ENCODE measurements at places on chromosomes 2 and 18.
A peak's percentile ranks its signal among the peaks of the same experiment; 100 is the strongest.

- no peak for DNase-seq
Measured at GRCh38 chr2:231820786-231821303, 34.6 kb downstream of the COPS7B start.

- no peak for DNase-seq
Measured at GRCh38 chr2:190069936-190070696, 7.6 kb upstream of the MSTN start.

GRCh38 chr2:69298862-69299261 is 88.2 kb downstream of the GFPT1 start:
- DNase-seq, result no peak

DNA sequence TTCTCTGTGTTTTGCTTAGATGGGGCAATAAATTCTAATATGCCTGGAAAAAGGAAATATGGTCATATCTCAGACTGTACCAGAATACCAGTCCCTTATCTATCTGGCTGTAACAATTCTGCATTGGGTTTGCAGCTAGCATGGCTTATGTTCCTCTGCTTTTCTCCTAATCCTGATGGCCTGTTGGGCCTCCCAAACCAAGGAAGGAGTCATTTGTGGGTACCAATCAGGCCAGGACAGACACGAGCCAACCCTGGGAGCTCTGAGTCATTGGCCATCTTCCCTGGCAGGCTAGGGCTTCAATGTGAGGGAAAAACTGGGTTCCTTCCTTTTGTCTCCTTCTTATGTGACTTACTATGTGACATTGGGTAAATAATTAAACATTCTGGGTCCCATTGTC is 12.0 kb downstream of the SMARCAL1 start:
- DNase-seq, result no peak

DNA sequence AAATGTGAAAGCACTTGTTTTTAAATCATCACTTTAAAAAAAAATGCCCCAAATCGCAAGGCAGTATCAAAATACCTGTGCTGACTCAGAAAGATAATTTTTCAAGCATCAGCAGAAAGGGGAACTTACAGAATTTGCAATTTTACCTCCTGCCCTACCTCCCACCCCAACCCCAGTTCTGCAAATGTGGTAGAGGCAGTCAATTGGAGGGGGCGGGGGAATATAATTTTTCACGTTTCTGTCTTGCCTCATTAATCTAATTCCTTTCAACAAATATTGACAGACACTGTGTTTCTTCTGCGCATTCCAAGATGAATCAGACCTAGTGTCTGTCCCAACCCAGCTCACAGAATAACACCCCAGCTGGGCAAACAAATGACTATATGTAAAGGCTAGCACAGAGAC is 76.8 kb downstream of the ALPK2 start:
- peak; percentile 13 for DNase-seq

DNA sequence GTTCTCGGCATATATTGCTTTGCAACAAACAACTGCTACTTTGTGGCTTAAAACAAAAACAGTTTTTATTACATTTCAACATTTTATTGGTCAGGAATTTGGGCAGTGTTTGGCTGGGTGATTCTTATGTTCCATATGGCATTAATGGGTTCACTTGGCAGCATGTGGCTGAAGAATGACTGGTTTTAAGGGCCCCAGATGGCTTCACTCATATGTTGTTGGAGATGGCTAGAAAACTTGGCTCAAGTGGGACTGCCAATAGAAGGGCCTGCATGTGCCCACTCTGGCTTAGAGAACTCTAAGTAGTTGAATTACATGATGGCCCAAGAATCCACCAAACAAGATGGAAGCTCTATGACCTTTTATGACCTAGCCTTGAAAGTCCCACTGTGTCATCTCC is 86.1 kb downstream of the FASTKD2 start:
- no peak for DNase-seq

GRCh38 chr2:110116033-110116710 is 550 bp upstream of the MALL start:
- DNase-seq, result no peak

- DNase-seq, result no peak
Measured at GRCh38 chr2:13779996-13780395, 852.5 kb upstream of the LRATD1 start.

DNA sequence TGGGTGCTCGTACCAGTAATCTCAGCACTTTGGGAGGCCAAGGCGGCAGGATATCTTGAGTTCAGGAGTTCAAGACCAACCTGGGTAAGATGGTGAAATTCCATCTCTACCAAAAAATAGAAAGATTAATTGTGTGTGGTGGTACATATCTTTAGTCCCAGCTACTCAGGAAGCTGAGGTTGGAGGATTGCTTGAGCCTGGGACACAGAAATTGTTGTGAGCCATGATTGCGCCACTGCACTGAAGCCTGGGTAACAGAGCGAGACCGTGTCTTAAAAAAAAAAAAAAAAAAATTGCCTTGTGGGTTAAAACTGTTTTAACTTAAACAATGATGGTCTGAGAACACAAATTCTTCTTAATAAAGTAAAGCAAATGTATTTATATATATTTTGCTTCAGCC is 49.6 kb downstream of the ATP9B start:
- no peak for DNase-seq

DNA sequence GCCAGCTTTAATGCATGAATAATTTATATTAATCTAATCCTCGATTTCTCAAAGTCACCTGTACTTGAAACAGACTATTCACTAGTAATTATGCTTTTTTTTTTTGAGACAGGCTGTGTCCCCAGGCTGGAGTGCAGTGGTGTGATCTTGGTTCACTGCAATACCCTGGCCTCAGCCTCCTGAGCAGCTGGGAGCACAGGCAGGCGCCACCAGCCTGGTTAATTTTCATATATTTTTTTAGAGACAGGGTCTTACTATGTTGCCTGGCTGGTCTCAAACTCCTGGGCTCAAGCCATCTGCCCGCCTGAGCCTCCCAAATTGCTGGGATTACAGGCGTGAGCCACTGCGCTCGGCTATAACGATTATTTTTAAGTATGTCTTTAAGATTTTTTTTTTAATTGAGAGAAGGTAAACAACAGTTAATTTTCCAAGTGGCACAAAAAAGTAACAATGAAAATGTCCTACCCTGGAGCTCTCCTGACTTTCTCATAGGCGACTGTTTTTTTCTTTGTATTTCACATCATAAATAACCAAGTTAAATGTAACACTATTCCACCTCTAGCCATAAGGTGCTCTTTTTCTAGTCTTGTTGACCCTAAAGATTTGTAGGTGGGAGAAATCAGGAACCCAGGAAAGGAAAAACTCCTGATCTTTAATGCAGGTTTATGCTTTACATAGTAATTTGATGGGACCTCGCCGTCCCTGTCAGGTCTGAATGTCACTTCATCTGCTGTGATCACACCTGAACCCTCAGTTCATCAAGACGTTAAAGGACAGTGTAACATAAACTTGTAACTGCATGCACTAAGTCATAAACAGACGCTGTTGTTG is 1.3 kb upstream of the ANKRD12 start:
- DNase-seq, result no peak

GRCh38 chr2:101124643-101125366 is 26.4 kb downstream of the TBC1D8 start:
- DNase-seq, result no peak

GRCh38 chr2:29848566-29849310 is 72.6 kb downstream of the ALK start:
- DNase-seq, result no peak

DNA sequence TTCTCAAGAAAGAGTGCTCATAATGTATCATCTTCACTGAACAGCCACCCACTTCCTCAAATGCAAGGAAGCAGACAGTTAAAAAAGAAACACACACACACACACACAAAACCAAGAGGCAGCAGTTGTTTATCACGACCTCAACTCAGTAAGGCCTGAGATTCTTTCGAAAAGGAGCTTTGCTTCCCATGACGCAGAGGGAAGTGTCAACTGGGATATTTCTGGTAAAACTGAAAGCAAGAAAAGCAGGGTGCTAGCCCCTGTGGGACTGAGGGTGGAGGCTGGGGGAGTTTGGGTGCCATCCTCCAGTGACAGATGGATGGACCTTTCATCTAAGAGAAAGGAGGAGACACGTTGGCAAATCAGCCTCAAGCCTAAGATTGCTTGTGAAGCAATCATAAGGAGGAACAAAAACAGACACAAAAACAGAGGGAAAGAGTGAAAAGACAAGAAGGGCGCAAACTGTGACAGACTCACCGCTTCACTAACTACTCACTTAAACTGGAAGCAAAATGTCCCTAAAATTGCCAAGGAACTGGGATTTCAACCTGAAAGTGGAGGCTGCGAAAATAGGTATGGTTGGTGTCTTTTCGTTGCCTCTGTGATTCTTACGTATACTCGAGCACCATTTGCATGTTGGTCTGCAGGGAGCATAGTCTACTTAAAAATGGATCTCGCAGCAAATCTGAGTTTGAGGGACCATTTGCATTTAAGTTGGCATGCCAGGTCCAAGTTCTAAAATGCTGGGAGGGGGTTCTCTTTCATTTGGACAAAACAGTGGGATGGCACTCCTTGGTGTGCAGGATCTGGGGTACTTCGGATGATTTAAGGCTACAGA is at the start of gene ARHGAP25:
Gene ARHGAP25, plus strand, starts transcription at position 124 of the 838 bp plus-strand sequence. Its CDS starts 389 bp downstream, at position 513.
- no peak for DNase-seq

DNA sequence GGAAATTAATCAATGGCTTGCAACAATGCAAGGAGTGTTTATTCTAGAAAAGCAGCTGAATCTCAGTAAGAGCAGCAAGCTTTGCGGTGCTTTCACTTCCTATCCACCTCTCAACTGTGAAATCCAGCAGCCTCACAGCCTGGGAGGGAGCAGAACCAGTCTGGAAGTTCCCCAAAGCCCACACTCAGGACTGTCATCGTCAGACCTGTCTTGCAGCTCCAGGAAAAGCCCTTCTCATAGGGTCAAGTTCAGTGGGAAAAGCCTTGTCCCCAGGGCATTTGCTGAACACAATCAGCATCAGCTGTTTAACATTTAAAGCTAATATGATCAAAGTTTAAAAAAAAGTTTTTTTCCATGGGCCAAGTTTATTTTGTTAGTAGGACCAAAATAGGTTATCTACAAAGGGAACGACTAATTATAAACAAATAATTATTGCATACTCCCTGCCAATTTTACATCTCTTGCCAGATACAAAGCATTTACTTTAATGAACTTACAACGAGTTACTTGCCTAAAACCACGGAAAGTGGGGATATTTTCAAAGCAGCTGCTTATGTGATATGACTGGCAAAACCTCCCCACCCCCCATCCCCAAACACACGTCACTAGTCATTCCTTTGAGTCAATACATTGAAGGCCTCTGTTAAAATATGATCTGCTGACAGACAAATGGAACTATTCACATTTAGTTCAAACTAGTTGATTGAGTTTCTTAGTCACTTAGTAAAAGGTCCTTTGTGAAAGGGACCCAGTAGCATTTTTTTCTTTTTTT is 36.8 kb downstream of the PARD6G start:
- no peak for DNase-seq

DNA sequence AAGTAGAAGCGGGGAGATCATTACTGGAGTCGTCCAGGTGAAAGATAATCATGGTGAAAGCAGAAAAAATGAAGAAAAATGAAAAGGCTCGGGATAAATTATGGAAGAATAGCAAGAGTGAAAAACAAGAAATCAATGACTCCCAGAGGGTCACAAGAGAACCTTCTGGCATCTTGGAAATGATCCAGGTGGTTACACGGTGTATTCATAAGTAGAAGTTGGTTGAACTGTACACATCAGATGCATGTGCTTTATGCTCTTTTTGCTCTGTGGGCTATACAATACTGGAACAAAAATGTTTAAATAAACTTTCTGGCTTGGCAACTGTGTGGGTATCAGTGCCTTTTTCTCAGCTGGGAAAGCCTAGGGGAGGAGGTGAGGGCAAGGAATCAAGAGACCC is 348.9 kb downstream of the RND3 start:
- DNase-seq, result no peak

- no peak for DNase-seq
Measured at GRCh38 chr18:57631697-57632096, 10.1 kb upstream of the NARS1 start.

- DNase-seq, result no peak
Measured at GRCh38 chr2:63580651-63581297, 7.5 kb downstream of the WDPCP start.

GRCh38 chr2:41836948-41837347 is 210.9 kb upstream of the PKDCC start:
- DNase-seq, result no peak

GRCh38 chr2:237281836-237282306 is 132.1 kb downstream of the COL6A3 start:
- no peak for DNase-seq

DNA sequence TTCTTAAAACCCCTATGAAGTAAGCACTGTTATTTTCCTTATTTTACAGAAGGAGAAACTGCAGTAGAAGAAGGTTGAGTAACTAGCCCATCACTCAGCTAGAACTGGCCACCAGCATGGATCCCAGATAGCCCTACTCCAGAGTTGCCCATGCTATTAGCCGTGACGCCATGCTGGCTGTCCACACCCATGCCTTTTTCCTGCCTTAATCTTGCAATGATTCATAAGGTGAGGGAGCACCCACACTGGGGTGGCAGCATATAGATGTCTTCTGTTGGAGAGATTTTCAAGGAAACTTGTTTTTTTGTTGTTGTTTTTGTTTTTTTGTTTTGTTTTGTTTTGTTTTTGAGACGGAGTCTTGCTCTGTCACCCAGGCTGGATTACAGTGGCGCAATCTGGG is 204.1 kb upstream of the HAAO start:
- no peak for DNase-seq
